ENCODE measurements at places on chromosomes 1 and 21.

DNA sequence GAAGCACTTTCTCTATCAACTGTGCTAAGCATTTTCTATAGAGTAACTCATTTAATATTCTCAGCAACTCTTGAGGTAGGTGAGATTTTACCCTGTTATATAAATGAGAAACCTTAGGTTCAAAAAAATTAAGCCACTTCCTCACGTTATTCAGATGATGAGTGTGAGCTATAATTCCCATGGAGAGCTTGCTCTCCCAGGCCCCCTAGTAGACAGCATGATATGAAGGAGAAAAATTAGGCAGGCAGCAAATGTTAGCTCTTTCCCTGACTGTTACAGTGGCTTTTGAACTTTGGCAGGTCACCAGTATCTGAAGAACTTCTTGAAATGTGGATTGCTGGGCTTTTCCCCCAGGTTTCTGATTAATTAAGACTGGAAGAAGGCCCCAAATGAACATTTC lies 753.1 kb downstream of the NCAM2 start:
- DNase-seq = no peak

DNA sequence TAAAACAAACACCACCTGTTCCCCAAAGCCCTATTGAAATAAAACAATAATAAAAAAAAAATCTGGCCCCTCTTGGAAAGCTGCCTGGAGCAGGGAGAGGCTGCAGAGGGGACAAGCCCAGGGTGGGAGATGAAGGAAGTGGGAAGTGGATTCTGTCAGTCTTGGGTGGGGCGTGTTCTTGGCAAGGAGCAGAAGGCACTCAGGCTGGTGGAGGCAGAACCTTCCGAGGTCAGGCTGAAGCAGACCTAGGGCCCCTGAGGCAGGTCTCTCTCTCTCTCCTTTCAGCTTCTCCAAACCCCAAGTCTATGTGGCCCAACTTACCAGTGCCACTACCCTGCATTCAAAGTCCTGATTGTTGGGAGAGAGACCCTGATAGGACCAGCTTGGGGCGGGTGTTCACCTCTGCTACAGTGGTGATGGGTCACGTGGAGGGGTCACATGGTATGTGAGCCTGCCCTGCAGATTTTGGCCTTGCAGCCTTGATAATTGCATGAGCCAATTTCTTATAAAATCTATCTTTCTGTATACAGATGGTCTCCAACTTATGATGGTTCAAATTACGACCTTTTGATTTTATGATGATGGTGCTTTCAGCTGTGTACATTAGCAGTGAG lies 145.4 kb upstream of the C1orf174 start:
- no peak for DNase-seq

DNA sequence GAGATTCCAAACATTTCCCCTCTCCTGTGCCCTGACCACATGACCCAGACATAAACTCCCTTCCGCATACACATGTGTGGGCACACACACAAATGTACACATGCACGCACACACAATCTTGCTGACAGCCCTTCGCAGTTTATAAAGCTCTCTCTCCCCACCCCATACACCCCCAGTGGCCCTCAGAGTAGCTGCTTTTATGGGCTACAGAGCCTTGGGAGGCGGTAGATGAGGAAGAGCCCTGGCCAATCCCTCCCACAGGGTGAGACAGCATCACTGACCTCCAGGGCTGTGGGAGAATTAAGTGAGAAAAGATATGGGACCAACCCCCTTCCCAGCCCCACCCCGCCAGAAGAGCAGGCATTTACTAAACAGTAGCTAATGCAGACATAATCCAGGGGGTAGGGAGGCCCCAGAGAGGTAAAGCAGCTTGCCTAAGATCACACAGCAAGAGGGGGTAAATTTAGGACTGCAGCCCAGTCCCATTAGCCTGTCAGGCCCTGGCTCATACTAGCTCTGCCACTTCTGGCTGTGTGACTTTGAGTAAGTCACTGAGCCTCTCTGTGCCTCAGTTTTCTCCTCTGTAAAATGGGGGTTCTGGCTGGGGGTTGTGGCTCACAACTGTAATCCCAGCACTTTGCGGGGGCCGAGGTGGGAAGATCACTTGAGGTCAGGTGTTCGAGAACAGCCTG lies 5.1 kb downstream of the SDC3 start:
- no peak for DNase-seq

DNA sequence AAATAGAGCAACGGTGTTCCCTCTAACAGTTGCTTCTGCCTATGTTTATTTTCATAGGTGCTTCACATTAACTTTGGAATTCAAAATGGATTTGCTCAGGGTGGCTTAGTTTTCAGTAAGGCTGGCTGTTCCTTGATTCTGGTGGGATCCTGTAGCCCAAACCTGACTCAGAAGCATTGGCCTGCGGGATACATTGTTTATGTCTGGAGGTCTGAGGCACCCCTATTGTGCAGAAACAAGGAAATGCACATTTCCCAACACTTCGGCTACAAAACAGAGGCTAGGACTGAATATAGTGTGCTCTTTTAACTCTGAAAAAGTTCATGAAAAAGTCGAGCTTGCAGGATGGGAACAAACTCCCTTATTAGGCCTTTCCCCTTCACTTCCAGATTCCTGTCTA lies 133.8 kb upstream of the F3 start:
- DNase-seq = no peak

DNA sequence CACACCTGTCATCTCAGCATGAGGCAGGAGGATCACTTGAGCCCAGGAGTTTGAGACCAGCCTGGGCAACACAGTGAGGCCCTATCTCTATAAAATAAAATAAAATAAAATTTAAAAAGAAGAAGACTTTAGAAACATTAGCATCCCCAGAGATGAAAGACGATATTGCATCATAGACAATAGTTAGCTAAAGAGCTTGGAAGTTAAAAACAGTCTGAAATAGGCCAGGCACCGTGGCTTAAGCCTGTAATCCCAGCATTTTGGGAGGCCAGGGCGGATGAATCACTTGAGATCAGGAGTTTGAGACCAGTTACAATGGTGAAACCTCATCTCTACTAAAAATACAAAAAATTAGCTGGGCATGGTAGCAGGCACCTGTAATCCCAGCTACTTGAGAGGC lies 59.3 kb downstream of the RIMS3 start:
- no peak for DNase-seq

DNA sequence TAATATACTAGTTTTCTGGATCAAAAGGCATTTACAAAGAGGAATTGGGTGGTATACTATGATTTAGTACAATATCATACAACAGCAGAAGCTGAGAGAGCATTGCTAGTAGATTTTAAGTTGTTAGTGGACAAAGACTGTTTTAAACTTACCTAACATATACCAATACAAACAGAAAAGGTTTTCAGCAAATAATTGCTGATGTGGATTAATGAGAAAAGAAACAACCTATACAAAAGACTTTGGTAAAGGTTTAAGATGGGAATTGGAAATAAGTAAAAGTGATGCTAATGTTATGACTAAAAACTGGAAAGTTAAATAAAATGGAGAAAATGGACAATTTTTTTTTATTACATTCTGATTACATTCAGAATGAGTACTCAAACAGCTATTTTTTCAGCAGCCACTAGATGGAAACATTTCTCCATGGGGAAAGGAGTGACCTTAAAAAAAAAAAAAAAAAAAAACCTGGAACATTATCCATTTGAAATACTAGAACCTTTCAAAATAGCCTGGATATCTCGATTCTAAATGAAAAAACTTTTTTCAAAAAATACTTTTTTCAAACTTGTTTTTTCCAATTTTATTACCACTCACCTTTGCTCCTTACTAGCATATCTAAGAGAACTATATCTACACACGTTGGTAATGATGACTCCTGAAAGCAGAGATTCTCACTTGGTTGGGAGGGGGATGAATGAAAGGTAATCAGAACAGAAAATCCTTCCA lies 55.4 kb downstream of the EPRS1 start:
- peak; percentile 55 for DNase-seq

DNA sequence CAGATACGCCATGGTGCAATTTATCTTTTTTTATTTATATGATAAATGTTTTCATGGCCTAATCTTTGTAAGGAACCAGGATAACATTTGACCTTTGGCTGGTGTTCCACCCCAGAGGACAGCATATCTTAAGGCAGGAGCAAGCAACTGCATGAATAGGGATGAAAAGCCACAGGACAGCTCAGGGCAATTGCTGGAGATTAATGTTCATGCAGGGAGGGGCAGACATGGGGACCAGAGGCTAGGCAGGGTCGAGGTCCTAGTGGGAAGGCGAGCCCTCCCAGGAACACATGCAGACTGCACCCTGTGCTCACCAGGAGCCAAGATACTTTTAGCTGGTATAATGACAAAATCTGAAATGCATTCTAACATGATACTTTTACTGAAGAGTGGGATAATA lies 74.4 kb upstream of the HAO2 start:
- DNase-seq = no peak

DNA sequence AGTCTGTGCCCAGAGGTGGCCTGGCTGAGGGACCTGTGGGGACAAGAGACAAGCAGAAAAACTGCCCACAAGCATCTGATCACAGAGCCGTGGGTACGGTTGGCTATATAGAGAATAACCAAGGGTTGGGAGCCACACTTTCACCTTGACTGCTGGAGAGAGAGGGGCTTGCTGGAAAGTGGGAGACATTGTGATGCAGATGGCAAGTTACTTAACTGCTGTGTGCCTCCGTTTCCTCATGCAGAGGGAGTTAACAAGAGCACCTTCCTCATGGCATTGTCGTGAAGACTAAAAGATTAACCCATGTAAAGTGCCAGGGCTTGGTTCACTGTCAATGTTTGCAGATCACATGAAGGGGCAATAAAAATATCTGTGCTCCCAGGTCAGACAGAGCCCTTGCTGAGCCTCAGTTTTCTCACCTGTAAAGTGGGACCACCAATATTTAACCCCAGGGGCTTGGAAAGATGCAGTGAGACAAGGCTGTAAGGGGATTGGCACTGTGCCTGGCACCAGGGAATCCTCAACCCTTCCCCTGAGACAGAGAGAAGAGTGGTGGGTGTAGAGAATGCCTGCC lies 52.8 kb downstream of the SDC3 start:
- DNase-seq = no peak

GRCh38 chr21:14530592-14530991 lies 15.5 kb downstream of the SAMSN1 start:
- no peak for DNase-seq

All from astrocyte of the hippocampus (primary cell).